ENCODE measurements at places on chromosomes 12 and 14.

DNA sequence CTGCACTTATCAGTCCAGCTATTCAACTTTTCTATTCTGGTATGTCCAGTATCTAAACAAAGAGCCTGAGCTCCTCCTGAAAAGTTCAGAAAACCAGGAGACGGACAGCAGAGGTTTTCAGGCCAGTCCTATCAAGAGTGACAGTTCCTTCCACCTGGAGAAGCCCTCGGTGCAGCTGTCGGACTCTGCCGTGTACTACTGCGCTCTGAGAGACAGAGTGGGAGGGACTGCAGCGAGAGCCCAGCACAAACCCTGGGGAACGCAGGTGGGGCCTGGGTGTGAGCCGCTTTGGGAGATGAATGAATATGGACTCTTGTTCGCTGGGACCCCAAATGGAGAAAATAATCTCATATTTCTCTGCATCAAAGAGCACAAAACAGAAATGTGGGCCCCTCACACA is 329.8 kb upstream of the OR4E1 start:
- DNase-seq = no peak

GRCh38 chr12:3576891-3577290 is 85.9 kb downstream of the PRMT8 start:
- no peak for DNase-seq

DNA sequence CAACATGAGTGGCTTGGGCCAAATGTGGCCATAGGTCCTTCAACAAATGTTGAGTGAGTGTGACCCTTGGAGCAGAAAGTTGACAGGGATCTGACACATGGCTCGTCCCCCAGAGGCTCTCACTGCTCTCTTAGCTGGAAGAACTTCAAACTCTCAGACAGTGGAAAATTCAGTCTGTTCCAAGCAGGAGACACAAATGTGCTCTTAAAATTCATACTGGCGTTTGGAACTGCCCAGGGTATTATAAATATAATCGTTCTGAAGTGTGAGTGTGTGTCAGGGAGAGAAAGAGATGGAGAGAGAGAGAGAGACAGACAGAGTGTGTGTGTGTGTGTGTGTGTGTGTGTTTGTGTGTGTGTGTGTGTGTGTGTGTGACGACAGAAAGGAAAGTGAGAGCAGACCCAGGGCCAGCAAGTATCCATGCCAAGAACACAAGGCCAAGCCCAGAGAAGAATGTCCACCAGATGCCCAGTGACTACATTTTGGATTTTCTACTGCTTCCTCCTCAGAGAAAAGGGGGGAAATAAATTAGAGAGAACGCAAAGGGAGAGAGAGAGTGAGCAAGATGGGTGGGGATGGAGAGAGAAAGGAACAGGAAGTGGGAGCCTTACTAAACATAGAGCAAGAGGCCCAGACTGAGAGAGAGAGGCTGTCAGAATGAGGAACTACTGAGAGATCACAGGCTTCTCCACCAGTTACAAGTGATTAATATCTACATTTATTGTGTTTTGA is 193.6 kb upstream of the NUDT4 start:
- no peak for DNase-seq

- no peak for DNase-seq
Measured at GRCh38 chr14:78697341-78697740, 527.2 kb downstream of the NRXN3 start.

DNA sequence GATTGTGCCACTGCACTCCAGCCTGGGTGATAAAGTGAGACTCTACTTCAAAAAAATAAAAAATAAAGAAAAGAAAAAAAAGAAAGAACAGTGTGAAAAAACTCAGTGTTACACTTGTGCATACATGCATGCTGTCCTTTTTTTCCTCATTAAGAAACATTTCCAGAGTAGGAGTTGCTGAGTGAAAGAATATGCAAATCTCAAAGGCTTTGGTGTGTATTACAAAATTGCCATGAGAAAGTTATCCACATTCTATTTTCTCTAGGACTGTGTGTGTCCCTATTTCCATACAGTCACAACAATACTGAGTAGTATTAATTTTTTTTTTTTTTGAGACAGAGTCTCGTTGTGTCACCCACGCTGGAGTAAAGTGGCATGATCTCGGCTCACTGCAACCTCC is 830 bp upstream of the A2ML1 start:
- no peak for DNase-seq

- DNase-seq = no peak
Measured at GRCh38 chr12:46212108-46212982, 56.5 kb downstream of the SLC38A1 start.

DNA sequence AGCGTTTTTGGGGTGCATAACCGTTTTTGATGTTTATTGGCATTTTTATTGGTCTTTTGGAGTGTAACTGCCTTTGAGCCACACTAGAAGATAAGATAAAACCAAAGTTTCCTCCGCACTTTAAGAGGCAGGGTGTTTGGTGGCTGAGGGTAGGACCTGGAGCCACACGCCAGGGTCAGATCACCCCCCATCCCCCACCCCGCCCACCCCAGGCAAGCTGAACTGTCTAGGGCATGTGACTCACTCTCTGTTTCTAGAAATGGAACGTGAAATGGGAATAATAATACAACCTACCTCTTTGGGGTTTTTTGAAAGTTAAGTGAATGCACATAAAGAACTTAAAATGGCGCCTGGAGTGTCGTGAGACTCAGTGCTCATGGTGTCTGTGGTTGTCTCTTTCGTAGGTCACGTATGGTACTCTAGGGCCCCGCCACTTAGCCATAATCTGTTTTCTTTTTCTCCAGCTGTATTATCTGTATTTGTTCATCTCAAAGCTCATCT is 56.0 kb downstream of the PPP2R5C start:
- DNase-seq = no peak

- no peak for DNase-seq
Measured at GRCh38 chr12:121441555-121441954, 41.6 kb downstream of the RNF34 start.

Data from stimulated activated CD8-positive, alpha-beta memory T cell treated with anti-CD3 and anti-CD28 coated beads, Interleukin-2, amount 100 ng/mL, for 48 hours (primary cell).